Hepatocyte (in vitro differentiated cells): ENCODE measurements at places on chromosomes 2 and 18. TPM values are rescaled to one million over a fixed set of nuclear protein-coding genes. Genes with fewer than 3 reads are reported as not detected.

DNA sequence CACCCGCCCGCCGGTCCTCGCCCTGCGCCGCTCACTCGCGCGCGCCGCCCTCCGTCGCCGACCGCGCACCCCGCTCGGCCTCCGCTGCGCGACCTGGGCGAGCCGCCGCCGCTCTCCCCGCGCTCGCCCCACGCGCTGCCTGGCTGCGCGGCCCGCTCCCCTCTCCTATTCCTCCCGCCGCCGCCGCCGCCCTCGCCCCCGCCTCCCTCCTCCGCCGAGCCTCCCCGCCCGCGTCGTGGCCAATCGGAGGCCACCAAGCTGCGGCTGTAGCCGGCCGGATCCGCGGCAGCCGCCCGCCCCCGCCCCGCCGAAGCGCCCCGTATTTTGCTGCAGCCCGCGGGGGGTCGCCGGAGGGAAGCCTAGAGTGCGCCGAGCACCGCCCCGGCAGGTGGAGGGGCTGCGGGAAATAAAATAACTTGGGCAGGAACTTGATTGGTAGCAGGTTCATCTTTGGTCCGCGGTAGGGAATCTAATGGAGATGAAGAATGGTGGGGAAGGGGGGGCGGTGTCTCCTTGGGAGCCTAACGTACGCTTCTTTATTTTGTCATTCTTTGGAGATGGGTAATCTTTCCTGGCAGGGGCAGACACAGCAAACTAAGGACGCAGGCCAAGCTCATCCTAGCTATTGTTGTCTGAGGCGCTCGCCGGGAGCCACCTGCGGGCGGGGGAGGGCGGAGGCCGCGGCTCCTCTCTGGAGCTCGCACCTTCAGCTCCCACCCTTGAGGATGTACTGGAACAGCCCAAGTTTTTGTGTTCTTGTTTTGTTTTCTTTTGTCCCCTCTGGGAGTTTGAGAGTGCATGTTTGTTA is 1.1 kb upstream of the CDH2 start:
- DNase-seq: peak; percentile 82

DNA sequence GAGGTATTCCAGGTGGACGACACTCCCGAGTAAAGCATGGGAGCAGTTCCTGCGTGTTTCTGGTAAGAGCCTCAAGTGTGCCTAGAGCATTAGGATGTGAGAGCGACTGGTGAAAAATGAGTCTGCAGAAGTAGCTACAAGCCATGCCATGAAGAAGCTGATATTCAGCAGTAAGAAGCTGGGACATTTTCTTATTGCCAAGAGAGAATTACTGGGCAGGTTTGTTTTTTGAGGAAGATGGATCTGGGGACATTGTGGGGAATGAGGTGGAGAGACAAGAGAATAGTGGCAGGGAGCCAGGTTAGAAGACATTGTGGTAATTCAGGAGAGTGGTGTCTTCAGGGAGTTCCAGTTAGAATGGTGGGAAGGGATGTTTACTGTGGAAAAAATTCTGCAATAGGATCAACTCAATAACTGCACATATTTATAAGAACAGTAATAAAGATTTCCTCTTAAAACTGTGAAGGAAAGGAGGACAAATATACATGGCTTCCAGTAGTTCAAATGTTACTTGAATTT is 38.2 kb downstream of the CRIM1 start:
- no peak for DNase-seq

DNA sequence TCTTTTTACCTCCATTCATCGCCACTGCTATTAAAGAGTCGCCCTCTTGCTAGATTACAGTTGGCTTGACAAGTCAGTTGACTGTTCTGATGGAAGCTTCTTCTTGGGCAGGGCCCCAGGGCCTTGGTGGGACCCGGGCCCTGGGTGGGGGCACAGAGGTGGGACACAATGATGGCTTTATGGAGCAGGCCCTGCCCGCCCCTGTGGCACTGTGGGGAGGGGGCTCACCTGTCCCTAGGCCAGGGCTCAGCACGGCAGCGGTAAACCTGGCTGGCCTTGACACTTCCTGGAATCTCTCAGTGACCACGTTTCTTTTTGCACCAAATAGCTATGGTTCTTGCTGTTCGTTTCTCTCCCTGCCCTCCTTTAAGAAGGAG is 4.9 kb upstream of the HS6ST1 start:
- DNase-seq: no peak

MTLN gene
- total RNA-seq: 20.2 and 42.1 TPM in 2 replicates

REG3G gene
- total RNA-seq: 0.30 TPM in 1 of 2 replicates, not detected in the other

GRCh38 chr2:95667480-95667879 is 75.7 kb downstream of the TRIM43 start:
- no peak for DNase-seq
